Prostate gland (tissue), 2 donors: ENCODE measurements at places on chromosomes 6 and 20.

DNA sequence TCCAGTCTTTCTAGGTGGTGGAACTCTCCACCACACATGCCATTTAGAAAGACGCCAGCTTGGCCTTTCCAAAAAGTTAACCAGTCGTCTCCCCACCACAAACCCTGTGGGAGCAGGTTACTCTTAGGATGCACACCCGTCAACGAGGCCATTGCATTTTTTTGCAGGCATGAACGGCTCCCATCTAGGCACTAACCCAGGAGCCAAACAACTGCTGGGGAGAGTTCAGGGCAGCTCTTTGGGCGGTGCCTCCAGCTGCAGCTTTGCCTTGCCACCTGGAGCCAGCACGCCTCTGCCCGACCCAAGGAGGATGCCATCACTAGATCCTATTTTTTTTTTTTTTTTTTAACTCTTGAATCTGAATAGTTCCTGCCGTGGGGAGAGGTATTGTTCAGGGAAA lies 39.9 kb downstream of the TBC1D7 start:
- no peak for DNase-seq
- no peaks in the 10 kb centered on the region for H3K4me1 ChIP-seq
- H3K4me3 ChIP-seq = no peak overlapping the region

DNA sequence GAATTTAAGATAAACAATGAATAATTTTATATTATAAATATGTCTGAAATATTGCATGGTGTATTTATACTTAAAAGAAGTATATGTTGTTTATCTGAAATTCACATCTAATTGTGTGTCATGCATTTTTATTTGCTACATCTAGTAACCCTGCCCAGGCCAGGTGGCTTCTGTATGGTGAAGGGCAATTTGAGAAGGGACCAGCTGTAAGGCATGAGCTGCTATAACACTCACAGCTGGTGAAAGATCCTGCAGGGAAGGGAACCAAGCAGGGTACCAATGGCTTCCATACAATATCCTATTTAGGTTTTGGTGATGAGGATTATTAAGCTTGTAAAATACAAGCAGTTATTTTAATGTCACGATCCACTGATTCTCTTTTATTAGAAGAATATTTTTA lies 921.8 kb upstream of the GJE1 start:
- H3K4me3 ChIP-seq = no peak overlapping the region
- no peak overlapping the region for H3K27ac ChIP-seq

GRCh38 chr6:161409353-161409752 lies 135.5 kb upstream of the AGPAT4 start:
- H3K27me3 ChIP-seq = no peaks in the 10 kb centered on the region
- no peak overlapping the region for H3K27ac ChIP-seq
- H3K4me3 ChIP-seq = no peak overlapping the region
- no peak for DNase-seq
- no peaks in the 10 kb centered on the region for H3K36me3 ChIP-seq

DNA sequence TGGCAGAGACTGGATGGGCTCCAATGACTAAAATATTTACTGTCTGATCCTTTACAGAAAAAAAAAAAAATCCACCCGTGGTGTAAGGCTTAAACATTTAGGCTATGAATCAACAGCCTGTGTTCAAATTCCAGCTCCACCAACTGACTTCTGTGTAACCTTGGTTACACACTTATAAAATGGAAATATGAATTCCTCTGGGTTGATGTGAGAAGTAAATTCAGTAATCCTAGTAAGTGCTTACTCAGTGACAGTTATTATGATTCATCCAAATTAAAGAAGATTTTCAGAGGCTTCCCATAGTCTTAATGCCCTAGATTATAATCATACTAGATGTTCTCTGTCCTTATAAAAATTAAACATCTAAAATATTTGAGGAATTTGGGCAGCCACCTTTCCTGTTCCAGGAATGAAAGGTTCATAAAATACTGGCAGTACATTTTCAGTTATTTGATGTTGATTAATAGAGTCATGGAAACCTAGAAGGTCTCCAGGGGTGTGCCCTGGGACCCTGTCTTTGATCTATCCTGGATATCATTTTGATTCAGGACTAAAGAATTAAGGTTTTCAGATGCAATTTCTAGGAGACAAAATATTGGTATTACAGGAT lies 180.3 kb upstream of the ZNF217 start:
- H3K27me3 ChIP-seq = no peaks in the 10 kb centered on the region
- peak overlapping the region; percentile 2 for H3K27ac ChIP-seq
- no peak overlapping the region for H3K4me3 ChIP-seq
- no peaks in the 10 kb centered on the region for H3K36me3 ChIP-seq
- DNase-seq = no peak
- no peaks in the 10 kb centered on the region for H3K4me1 ChIP-seq

GRCh38 chr6:105099371-105099770 lies 80.4 kb downstream of the POPDC3 start:
- no peaks in the 10 kb centered on the region for H3K27me3 ChIP-seq
- H3K36me3 ChIP-seq = no peaks in the 10 kb centered on the region

GRCh38 chr6:127453845-127454619 lies 5.2 kb downstream of the KIAA0408 start:
- DNase-seq = no peak
- H3K4me1 ChIP-seq = no peaks in the 10 kb centered on the region
- H3K27ac ChIP-seq = no peak overlapping the region

DNA sequence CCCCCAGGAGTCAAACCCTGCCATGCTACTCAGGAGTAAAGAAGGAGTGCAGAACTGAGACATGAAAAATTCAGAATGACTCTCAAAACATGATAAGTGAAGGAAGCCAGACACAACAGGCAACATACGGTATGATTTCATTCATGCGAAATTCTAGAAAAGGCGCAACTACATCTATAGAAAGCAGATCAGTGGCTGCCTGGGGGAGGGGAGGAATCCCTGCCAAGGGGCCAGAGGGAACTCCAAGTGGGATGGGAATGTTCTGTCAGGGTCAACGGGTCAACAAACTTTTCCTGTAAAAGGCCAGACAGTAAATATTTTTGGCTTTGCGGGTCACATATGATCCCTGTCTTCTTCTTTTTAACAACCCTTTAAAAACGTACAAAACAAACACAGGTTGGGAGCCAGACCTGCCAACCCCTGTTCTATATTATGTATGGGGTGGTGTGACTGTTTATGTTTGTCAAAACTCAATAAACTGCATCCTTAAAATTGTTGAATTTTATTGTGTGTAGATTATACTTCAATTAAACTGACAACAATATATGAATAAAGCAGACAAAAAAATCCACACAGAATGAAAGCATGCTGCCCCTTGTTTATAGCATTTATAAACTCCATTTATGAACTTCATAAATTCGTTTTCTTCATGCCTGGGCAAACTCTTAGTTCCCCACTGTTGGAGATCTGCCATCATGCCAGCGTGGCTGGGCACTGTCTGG lies 56.6 kb upstream of the TRAF3IP2 start:
- no peaks in the 10 kb centered on the region for H3K27me3 ChIP-seq
- DNase-seq = no peak
- peaks cover 30% of the 10 kb centered on the region for H3K4me1 ChIP-seq
- H3K36me3 ChIP-seq = no peaks in the 10 kb centered on the region
- no peak overlapping the region for H3K4me3 ChIP-seq

DNA sequence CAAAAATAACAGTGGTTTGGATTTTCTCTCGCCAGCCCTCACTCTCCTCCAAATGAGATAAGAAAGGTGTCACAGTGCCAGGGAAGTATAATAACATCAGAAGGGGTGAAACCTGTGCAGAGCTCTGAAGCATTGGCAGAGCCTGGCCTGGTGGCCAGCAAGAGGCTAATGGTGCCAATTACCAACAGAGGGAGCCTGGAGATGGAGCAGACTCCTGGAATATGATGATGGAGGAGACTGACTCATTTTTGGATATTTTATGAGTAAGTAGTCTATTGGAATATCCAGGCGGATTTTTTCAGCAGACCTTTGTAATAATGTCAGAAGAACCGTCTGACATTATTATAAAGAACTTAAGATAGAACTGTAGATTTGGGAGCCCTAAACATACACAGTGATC lies 442.6 kb upstream of the MARCKS start:
- H3K27ac ChIP-seq = no peak overlapping the region
- no peak overlapping the region for H3K4me3 ChIP-seq
- no peaks in the 10 kb centered on the region for H3K27me3 ChIP-seq
- H3K36me3 ChIP-seq = no peaks in the 10 kb centered on the region

- no peak overlapping the region for H3K27ac ChIP-seq
- no peak overlapping the region for H3K4me3 ChIP-seq
- no peak for DNase-seq
These were observed 23.8 kb upstream of the LAMP5 start for GRCh38 chr20:9490631-9491030.

DNA sequence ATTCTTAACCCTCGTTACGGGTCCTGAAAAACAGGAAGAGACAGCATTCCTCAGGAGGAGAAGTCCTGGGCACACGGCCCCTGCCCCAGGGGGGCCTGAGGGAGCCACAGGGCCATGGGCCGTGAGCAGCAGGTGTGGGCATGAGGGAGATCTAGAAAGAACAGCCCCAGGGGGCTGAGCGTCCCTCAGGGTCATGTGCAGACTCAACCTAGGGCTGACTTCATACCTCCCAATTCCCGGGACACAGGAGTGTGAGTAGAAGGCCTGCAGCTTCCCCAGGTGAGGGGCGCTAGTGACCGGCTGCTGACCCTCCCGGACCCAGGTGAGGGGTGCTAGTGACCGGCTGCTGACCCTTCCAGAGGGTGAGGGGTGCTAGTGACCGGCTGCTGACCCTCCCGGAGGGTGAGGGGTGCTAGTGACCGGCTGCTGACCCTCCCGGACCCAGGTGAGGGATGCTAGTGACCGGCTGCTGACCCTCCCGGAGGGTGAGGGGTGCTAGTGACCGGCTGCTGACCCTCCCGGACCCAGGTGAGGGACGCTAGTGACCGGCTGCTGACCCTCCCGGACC lies 35.1 kb downstream of the FRMD1 start:
- no peak overlapping the region for H3K27ac ChIP-seq
- H3K27me3 ChIP-seq = no peaks in the 10 kb centered on the region
- DNase-seq = no peak
- no peaks in the 10 kb centered on the region for H3K36me3 ChIP-seq
- H3K4me1 ChIP-seq = no peaks in the 10 kb centered on the region

DNA sequence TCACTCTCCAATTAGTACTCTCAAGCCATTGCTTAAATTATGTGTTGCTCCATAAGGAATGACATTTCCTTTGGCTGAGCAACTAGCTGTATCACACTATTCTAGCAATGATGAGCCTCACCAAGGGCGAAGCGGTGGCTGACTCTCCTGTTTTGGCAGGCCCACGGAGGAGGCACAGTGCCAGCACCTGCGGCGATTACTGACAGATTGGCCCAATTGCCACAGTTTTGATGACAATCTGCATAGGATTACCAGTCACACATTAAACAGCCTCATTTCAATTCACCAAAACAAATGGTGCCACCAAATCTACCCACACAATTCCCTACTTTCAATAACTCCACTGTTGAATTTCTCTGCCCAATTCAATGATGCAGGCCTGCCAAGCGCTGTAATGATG lies 286.9 kb downstream of the PTPRK start:
- DNase-seq = no peak
- H3K4me3 ChIP-seq = no peak overlapping the region
- H3K4me1 ChIP-seq = no peaks in the 10 kb centered on the region
- no peak overlapping the region for H3K27ac ChIP-seq
- no peaks in the 10 kb centered on the region for H3K27me3 ChIP-seq
- H3K36me3 ChIP-seq = no peaks in the 10 kb centered on the region

- no peaks in the 10 kb centered on the region for H3K36me3 ChIP-seq
- H3K4me1 ChIP-seq = no peaks in the 10 kb centered on the region
- no peak for DNase-seq
These were observed 9.4 kb downstream of the MDGA1 start for GRCh38 chr6:37688078-37688850.

DNA sequence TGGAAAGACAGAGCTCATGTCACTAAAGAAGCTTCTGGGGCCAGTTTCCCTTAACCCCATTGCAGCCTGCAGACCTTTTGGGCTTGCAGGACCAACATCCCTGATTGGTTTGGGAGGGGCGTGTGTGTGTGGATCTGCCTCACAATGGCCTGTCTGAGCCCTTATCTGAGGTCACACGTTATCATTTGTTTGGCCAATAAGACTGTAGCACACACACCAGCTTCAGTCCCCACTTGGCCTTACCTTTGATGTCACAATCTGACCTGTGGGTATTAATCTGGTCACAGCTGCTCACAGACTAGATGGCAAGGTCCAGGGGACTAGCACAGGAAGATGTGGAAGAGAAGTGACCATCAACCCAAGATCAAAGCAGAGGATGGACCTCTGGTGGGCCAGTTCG lies at the start of gene SCP2D1:
TSS of gene SCP2D1 (plus strand) at position 301 of the 400 bp plus-strand sequence. CDS start at position 334, 33 bp downstream.
- no peaks in the 10 kb centered on the region for H3K4me1 ChIP-seq

GRCh38 chr6:158619922-158620801 lies 24.4 kb downstream of the DYNLT1 start:
- H3K4me3 ChIP-seq = no peak overlapping the region
- H3K27ac ChIP-seq = no peak overlapping the region
- DNase-seq = no peak
- no peaks in the 10 kb centered on the region for H3K36me3 ChIP-seq

- no peak overlapping the region for H3K4me3 ChIP-seq
- H3K4me1 ChIP-seq = no peaks in the 10 kb centered on the region
- H3K27me3 ChIP-seq = no peaks in the 10 kb centered on the region
- no peak for DNase-seq
- H3K36me3 ChIP-seq = no peaks in the 10 kb centered on the region
These were observed 78.3 kb downstream of the CD109 start for GRCh38 chr6:73774311-73774774.

DNA sequence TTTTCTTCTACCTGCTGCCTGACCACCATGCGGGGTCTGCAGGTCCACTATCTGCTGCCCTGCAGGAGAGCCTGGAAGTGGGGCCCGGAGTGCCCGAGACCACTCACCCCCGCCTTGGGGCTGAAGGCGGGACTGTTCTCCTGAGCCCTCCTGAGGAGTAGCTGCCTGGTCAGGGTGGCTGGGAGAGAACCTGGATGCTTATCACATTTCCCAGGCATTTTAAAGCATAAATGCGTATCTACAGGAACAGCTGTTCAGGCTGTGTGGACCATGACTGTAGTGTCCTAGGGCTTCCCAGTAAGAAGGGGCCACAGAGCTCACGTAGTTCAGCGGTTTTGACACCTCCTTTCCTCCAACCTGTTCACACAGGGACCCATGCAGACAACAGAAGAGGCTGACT lies 123.3 kb downstream of the AGPAT4 start:
- H3K27ac ChIP-seq = no peak overlapping the region
- DNase-seq = no peak
- H3K36me3 ChIP-seq = no peaks in the 10 kb centered on the region
- no peaks in the 10 kb centered on the region for H3K4me1 ChIP-seq

DNA sequence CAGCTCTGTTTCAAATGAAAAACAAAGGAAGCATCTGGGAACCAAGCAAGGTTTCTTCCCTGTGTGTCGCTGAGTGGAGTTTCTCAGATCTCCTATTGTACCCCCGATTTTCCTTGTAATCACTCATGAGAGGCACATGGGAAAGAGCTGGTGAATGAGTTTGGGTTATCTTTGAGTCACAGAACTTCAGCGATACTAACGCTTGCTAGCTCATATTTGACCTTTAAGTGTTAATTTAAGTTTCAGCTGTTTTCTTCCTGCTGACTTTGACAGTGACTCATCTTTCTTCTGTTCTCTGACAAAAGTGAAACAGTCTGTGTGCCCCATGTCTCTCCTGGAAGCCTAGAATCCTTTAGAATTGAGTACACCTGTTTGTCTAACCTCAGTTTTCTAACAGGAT lies 261.1 kb upstream of the RGS17 start:
- no peak overlapping the region for H3K27ac ChIP-seq
- no peaks in the 10 kb centered on the region for H3K4me1 ChIP-seq
- H3K27me3 ChIP-seq = no peaks in the 10 kb centered on the region
- H3K4me3 ChIP-seq = no peak overlapping the region
- H3K36me3 ChIP-seq = no peaks in the 10 kb centered on the region

GRCh38 chr6:72849346-72849745 lies 227.5 kb downstream of the KCNQ5 start:
- no peaks in the 10 kb centered on the region for H3K27me3 ChIP-seq
- no peak overlapping the region for H3K27ac ChIP-seq
- no peak overlapping the region for H3K4me3 ChIP-seq
- no peak for DNase-seq
